ENCODE measurements at places on chromosomes 2 and 18.

DNA sequence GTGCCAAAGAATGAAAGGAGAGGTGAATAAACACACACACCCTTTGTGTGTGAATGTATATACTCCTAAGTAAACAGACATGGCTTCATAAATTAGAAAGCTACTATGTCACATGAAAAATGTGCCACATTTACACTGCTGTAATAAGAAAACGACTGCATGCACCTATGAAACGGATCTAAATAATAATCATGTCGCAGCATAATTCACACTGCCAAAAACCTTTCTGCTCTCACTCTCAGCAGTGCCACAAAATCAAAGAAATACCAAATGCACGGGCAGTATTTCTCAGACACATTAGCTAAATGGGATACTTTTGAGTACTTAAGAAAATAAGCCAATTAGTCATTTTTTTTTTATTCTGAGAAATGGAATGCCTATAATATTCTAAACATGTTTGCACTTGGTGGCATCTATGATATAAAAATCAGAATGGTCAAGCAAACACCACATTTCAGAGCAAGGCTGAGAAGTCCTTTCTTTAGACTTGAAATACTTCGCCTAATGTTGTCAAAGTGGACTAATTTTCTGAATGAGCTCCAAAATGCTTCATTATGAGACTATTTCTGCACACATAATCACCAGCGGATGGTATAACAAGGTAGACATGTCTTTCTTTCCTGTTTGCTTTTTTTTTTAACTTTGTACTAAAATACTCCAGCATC, 6.6 kb downstream of the BCL11A start:
- DNase-seq = no peak

- no peak for DNase-seq
Observed at GRCh38 chr2:84493514-84493913, 22.8 kb upstream of the DNAH6 start.

DNA sequence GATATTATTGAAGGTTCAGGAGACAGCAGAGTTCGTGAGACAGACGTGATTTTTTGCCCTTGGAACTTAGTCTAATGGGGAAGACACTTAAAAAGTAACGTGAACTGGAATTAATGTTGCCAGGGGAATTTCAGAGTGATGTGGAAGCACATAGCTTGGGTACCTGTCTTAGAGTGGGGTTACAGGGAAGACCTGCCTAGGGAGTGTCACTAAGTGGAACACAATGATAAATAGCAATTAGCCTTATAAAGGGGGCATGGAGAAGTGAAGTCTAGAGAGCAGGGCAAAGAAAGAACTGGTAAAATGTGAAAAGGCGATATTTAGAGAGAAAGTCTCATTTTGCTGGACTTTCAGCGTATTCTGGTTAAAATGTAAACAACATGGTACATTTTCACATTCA, 306.0 kb upstream of the TCF4 start:
- DNase-seq = no peak

DNA sequence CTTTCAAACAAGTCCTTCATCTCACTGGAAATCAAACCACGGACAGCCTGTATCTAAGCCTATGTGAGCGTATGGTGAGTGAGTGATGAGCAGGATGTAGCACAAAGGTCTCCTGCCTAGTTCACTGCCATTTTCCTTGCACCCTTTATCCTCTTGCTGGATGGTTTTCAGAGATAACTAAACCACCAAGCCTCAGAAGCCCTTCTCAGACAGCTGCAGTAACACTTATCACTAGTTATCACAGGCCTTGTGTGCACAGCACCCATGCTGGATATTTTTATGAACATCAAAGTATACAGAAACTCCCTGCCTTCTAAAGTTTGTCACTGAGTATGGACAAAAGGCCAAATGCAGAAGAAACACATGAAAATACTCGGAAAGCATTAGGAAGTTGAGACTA, 69.5 kb downstream of the C1D start:
- DNase-seq = no peak

- no peak for DNase-seq
Observed at GRCh38 chr2:96259497-96259921, 6.3 kb downstream of the TMEM127 start.

DNA sequence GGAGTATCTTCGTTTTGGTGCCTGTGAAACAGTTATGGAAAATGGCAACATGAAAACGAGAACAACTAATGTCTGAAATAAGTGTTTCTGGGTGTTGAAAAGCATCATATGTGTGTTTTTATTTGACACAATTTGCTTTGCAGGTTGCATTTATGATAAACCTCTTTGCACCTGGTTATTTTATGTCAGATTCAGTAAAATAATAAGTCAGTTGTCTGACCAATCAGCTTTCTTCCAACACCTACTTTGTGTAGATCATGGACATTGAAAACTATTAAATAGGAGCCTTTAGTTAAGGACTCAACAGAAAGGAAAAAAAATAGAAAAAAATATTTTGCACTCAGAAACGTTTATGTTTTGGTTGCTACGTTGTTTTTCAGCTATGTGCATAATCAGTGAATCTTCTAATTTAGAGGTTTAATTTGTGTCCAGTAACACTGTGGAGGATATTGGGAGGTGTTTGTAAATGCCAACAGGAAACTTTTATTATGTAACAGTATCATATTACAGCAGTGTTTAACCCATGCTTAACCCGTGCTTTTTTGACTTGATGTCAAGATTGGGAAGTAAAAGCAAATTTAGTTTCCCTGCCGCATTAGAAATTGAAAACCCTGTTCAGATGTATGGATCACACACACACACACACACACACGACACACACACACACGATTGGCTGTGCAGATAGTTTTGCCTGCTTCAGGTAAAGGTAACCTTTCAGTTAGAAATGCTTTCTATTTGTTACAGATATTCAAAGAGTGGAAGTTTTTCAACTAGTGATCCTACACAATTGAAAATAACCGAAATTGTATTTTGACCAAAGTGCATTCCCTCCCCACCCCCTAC, 2.6 kb downstream of the PKP4 start:
- no peak for DNase-seq

DNA sequence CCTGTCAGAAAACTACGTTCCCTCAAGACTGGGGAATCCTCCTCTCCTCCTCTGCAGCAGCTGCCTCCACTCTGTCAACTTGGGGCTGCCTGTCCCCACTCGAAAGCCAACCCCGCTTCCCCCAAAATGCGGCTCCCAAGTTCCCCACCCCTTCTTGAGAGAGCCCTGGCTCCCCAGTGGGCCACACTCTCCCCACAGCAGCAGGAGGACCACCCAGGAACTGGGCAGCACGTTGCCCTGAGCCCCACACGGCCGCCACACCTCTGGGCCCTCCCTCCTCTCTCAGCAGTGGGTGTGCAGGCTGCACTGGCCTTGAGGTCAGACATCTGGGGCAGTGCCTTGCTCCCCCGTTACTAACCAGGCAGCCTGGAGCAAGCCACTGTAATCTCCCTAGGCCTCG, 9.6 kb upstream of the TEX51 start:
- DNase-seq = no peak

DNA sequence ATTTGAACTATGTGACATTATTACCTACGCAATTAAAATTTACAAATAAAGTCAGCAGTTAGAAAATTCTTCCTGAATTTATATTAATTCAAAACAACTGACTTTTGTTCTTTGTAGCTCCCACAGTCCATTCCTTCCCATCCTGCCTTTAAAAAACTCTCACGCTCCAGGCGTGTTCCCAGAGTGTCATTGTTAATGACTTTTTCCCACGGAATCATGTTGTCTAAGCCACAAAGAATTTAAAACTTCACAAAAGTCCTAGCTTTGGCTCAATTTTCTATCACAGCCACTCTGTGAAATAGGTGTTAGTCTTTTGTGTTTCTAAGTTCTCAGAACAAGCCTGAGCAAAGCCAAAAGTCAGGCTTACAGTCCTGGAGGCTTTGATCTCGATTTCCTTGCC, 26.5 kb downstream of the SLC1A4 start:
- no peak for DNase-seq

DNA sequence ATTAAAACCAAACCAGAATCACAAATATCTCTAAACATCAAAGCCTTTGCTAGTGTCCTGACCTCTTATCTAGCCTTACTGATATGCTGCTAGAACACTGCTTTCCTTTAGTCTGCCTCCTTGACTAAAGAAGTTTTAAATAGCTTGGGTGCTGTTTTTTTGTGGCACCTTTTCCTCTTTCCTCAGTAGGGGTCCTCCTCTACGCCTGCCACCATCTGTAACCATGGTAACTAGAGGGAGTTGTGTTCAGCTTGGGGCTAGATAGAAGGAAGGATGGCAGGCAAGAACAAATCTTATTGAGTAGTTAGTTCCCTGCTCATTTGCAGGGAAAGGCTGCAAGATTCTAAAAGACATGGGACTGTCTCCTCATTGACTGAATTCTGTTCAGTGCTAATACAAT, 86.0 kb downstream of the TAF4B start:
- DNase-seq = no peak

- DNase-seq = no peak
Observed at GRCh38 chr2:70243806-70244584, 4.4 kb downstream of the TIA1 start.

GRCh38 chr2:129436809-129437208, 542.7 kb upstream of the RAB6C start:
- DNase-seq = no peak

DNA sequence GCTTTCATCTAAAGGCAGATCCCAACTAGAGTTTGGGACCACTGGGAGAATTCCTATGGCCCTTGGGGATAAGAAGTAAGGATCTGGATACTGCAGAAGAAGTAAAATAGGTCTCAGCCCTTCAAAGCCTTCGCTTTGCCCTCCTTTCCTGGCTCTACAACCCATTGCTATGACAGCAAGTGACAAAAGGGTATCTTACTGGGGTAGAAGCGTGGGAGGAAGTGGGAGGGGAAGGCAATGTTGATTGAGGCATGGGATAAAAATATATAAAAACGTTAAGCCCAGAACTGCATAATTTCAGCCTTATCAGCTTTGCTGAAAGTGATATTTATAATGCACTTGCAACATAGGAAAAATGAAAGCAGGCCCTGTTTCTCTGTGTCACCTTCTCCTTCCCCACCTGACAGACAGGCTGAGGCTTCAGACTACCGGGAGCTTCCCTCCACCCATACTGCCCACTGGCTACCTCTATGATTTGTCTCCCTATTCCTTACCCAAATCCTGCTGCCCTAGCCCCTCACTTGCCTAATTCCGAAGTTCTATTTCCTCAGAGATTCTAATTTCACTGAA, 14.9 kb upstream of the SOS1 start:
- DNase-seq = no peak

DNA sequence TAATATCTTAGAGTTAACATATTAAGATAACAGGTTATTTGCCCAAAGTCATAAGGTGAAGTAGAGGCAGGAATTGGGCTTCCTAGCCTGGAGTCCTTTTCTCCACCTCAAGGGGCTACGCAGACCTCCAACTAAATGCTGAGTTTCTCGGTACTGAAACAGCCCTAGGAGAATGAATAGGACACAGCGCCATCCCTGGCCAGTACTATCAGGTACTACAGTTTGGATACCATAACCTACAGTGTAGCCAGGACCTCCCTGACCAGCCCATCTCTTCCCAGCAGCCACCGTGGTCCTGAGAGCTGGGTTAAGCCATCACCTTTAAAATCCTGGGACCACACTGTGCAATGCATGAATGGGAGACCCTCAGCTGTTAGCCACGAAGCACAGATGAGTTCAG, 15.7 kb downstream of the CASP8 start:
- DNase-seq = no peak

Data from globus pallidus (tissue), 1 donor.